ENCODE measurements at places on chromosomes 13 and 19.

DNA sequence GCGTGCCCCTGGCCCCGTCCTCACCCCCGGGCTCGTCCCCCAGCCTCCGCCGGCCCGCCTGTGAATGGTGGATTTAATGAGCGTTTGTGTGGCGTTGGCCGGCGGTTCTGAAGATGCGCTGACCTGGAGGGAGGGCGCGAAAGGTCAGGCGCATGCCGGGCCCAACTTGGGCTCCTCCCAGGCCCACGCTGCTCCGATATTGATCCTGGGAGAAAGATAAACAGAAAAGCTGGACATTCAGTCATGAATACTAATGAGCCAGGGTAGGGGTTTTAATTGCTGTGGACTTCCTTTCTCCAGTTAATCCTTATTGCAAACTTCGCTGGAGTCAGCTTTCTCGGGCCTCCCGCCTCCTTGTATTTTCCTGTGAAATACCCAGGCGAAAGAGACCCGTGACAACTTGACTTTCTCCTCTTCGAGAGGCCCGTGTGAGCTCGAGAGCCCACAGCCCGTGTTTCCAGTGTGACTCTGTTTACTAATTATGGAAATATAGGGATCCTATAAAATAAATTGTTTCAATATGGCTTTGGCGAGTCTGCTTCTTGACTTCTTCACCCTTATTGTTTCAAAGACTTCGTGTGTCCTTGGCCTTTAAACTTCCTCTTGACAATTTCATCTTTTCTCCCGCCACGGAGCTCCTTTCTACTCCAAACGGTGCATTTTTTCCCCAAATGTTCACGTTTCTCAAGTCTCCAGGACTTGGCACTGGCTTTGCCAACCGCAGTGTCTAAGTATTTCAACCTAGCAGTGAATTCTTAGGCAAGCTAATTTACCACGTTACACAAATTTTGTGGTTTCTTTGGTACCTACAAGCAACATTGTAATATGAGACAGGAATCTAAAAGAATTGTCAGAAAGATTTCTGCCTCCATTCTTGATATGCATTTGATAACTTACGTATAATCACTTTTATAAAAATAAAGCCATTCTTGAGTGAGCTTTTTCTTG lies 10.5 kb downstream of the ZIC2 start:
- DNase-seq = no peak

- DNase-seq = no peak
Measured at GRCh38 chr13:43285933-43286597, 262.7 kb downstream of the DNAJC15 start.

- no peak for DNase-seq
Measured at GRCh38 chr19:55723491-55723890, 14.7 kb downstream of the NLRP9 start.

- peak; percentile 16 for DNase-seq
Measured at GRCh38 chr19:531753-532560, at the start of gene CDC34. CDC34 (plus strand) TSS chr19:531760; CDS start chr19:531932, 172 bp downstream.

GRCh38 chr19:40192758-40193586 lies 1.7 kb downstream of the MAP3K10 start:
- no peak for DNase-seq

DNA sequence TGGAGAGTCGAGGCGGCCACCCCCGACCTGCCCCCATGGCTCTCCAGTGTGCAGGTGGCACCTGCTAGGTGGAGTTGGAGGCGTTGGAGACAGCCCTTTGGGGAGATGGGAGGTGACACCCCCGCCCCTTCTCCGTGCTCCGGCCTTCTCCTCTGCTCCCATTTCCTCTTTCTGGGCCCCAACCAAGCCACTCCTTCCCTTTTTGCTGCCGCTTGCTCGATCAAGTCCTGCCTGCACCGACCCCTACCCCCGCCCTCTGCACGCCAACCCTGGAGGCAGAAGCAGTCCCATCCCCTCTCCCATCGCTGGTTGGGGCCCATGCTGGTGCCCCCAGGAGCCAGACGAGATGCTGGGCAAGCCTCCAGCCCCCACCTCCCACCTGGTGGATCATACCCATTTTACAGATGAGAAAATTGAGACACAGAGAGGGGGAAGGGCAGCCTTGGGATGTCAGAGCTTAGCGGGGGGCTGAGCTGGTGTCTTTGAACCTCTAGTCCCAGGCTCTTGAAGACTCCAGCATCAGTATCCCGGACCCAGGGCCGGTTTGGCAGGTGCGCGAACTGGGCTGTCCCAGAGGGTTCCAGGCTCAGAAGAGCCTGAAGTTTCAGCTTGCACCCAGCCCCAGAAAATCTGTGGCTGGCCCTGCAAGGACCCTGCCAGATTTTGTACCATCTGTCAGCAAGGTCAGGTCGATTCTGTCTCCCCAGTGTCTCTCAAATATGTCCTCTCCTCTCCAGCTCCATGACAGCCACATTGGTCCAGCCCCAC lies 10.3 kb downstream of the GNA15 start:
- DNase-seq = peak; percentile 75

- DNase-seq = peak; percentile 85
Measured at GRCh38 chr19:18543814-18544475, 572 bp upstream of the FKBP8 start.

GRCh38 chr19:47156861-47157430 lies 26.3 kb downstream of the SAE1 start:
- DNase-seq = peak; percentile 37

DNA sequence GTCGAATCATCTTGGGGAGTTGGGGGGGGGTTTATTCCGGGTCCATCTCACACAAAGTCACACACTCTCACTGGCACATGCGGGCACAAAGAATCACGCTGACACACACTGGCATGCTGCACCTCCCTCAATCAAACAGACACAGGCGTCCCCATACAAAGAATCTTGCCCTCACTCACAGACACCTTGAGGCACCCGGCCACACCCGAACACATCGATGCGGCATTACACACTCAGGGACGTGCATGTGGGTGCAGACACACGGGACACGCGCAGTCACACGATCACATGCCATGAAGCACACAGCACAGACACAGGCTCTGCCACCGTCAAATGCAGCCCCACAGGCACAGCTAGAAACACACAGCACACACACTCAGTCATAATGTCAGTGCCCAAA lies 7.8 kb downstream of the NFIX start:
- DNase-seq = no peak

DNA sequence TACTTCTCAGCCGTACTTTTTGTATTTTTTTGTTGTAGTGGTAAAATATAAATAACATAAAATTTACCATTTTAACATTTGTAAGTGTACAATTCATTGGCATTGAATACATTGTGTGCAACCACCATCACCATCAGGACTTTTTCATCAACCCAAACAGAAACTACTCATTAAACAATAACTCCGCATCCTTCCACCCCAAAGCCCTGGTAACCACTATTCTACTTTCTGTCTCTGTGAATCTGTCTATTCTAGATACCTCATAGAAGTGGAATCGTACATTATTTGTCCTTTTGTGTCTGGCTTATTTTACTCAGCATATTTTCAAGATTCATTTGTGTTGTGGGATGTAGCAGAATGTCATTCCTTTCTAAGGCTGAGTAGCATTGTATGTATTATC lies 38.5 kb downstream of the USPL1 start:
- DNase-seq = no peak

DNA sequence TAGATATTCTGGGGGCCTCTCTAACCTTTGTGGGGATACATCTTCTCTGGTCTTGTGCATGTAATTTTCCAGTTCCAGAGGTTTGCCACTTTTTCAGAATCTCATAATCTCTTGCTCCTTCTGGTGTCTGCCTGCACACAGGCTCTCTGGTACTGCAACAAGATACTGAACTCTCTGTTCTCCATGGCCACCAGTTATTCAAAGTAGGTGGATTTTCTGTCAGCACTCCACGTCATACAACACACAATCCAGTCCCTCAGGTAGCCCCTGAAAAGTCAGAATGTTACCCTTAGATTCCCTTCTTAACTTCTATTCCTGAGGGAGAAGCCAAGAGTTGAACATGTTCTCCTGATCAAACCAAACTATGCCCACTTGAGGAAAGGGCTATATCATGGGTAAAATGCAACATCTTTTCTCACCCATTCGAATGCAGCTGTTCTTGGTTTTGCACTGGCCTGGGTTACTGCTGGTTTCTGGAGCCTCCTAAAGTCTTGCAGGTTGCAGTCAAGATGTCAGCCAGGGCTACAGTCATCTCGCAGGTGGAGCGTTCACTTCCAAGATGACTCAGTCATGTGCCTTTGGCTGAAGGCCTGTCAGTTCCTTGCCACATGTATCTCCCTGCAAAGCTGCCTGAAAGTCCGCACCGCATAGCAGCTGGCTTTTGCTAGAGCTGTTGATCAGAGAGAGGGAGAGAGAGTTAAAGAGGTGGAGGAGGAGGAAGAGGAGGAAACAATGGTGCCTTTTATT lies 57.7 kb upstream of the TUBA3C start:
- no peak for DNase-seq

GRCh38 chr19:33260628-33261418 lies 35.2 kb upstream of the SLC7A10 start:
- DNase-seq = peak; percentile 63

DNA sequence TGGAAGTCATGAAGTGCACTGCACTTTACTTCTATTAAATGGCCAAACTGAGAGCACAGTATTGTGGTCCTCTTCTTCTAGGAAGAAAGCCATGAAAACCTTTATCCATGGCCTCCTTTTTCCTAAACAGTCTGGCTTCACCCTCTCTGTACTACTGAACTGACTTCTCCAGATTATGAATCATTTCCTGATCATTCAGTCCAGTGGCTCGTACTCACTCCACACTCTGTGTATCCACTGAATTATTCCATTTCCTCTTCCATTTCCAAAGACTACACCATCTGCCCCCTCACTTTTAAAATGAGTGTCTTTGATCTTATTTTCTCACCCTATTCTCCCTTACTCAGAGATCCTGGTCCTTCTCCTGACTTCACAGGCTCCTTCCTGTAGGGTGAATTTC lies 29.7 kb upstream of the FREM2 start:
- DNase-seq = no peak

DNA sequence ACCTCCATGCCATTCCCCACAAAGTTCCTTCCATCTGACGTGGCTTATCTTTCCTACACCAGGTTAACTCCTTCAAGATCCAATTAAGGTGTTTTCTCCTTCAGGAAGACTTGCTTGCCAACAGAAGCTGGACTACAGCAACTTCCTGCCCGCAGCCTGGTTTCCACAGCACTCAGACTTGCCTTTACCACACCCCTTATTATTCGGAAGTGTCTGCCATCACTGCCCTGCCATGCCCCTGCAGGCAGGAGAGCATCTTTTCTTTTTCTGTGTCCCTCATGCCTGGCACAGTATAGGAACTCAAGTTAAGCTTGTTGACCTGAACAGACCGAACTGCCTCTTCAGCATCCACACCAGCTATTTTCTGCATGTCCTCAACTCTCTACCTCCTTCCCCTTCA lies 168.0 kb downstream of the FOXO1 start:
- DNase-seq = no peak

- no peak for DNase-seq
Measured at GRCh38 chr19:46404753-46405468, 8.5 kb downstream of the CCDC8 start.

DNA sequence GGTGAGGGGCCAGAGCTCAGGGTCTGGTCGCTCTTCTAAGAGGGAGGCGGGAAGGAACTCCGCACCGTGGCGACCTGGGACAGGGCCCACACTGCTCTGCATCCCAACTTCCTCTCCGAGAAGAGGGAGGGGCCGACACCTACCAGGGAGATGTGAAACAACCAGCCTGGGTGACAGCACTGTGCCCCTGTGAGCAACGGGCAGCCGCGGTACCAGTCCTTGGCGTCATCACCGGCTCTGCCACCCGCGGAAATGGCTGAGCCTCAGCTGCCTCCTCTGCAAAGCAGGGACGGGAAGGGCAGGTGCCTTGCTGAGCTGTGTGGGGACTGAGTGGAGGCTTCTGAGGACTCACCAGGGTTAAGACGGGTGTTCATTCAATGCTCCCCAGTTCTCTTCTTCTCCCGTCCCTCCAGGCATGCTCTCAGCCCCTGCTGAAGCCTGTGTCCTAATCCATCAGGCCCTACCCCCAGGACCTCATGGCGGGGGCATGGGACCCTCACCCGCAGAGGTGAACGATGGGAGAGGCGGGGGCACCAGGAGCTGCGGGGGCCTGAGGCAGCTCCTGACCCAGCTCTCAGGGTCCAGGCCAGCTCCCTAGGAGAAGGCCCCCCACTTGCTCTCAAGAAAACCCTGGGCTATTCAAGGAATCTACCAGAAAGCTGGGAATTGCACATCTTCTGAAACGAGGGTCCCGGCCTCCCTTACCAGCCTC lies 9.3 kb downstream of the ZNF787 start:
- peak; percentile 88 for DNase-seq

GRCh38 chr13:41942462-41943094 lies 18.3 kb downstream of the VWA8 start:
- no peak for DNase-seq

DNA sequence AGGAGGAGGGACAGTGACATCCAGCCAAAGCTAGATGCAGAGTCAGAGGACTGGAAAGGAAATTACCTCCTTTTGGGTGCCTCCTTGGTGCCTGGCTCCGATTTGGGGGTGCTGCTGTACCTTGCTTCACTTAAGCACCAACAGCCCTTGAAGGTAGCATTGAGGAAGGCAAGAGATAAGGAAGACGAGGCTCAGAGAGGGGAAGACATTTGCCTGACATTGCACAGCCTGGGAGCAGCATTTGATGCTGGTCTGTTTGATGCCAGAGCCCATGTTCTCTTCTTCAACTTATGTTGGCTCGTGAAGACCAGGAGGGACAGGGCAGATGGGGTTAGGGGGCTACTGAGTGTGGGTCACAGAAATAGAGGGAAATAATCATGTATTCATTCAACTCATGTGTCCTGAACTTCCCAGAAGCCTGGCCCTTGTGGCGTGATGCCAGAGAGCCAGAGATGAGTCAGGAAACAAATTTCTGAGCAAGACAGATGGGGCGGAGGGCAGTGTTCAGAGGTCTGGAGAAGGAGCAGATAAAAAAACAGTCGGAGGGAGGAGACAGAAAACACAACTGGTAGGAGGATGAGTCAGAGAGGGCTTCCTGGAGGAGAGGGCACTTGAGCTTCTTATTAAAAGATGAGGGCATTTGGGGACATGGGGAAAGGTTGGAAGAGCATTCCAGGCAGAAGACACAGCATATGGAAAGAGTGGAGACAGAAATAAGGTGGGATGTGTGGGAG lies 3.0 kb upstream of the C19orf81 start:
- DNase-seq = no peak

- peak; percentile 94 for DNase-seq
Measured at GRCh38 chr19:45075301-45076028, 813 bp downstream of the ZNF296 start.

GRCh38 chr19:7858109-7858770 lies 15.9 kb downstream of the PRR36 start:
- DNase-seq = no peak

Measured in inflammatory macrophage treated with lipopolysaccharide for 4 hours (primary cell).